ENCODE measurements at places on chromosomes 16 and 17. TPM values are rescaled to one million over a fixed set of nuclear protein-coding genes. Genes with fewer than 3 reads are reported as not detected.

GRCh38 chr17:44216694-44217093 is 2.8 kb downstream of the UBTF start:
- H3K4me3 ChIP-seq: no peak overlapping the region
- no peak overlapping the region for H3K27ac ChIP-seq
- no peaks in the 10 kb centered on the region for H3K27me3 ChIP-seq

The DOC2B gene
- total RNA-seq: 7.8 TPM

The SPATA22 gene
- total RNA-seq: not detected

The HOXB3 gene
- total RNA-seq: 62.7 TPM

The TBX2 gene
- total RNA-seq: 31.4 TPM

The KRT39 gene
- not detected for total RNA-seq

DNA sequence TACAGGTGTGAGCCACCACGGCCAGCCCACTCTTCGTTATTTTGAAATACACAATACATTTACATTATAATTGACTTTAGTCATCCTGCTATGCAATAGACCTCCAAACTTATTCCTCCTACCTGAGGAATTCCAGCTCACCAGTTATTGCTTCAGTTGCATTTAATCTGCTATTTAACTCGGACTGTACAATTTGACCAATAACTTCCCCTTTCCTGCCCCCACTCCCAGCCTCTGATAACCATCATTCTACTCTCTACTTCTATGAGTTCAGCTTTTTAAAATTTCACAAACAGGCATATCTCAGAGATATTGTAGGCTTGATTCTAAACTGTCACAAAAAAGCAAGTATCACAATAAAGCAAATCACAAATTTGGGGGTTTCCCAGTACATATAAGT is 157.0 kb downstream of the COPRS start:
- DNase-seq: no peak
- no peaks in the 10 kb centered on the region for H3K4me1 ChIP-seq
- H3K4me3 ChIP-seq: no peak overlapping the region
- no peak overlapping the region for H3K27ac ChIP-seq
- no peaks in the 10 kb centered on the region for H3K27me3 ChIP-seq

DNA sequence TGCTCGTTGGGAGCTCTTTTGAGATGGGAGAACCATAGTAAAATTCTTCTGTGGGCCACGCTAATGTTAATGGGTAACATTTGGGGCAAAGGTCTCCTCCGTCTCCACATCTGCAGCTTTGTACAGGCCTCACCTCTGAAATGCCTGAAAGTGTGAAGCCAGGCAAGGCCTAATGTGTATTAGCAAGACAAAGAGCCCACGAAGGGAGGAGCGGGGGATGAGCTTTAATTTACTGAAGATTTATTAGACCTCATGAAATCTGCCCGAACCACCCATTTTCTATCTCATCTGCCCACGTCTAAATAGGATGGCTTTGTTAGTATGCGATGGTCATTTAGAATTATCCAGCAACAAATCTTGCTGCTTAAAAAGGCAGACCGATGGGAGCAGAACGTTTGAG is 408.9 kb downstream of the PMP22 start:
- DNase-seq: no peak
- no peaks in the 10 kb centered on the region for H3K4me1 ChIP-seq
- no peaks in the 10 kb centered on the region for H3K27me3 ChIP-seq

GRCh38 chr17:16339402-16339801 is 13.9 kb downstream of the CENPV start:
- no peak overlapping the region for H3K27ac ChIP-seq
- H3K4me1 ChIP-seq: no peaks in the 10 kb centered on the region
- no peaks in the 10 kb centered on the region for H3K27me3 ChIP-seq
- DNase-seq: no peak
- peaks cover 17% of the 10 kb centered on the region for H3K36me3 ChIP-seq

DNA sequence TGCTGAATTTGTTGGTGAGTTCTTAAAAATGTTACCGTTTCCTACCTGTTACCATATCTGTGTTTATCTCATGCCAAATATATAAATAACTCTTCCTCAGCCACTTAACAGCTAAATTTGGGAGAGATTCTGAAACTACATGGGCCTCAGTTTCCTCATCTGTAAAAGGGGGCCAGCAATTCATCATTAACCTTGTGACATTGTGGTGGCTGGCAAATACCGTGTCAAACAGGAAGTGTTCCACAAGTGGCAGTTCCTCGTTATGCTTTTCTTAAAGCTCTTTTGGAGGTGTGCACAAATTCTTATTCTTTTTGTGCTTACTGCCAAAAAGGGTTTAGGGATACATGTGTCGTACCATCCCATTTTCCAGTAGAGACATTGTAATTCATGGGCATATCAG is 220.4 kb upstream of the CACNG5 start:
- H3K27ac ChIP-seq: no peak overlapping the region
- no peak overlapping the region for H3K4me3 ChIP-seq
- H3K27me3 ChIP-seq: no peaks in the 10 kb centered on the region

The HCRT gene
- not detected for total RNA-seq

Measured in Peyer's patch (tissue), 4 donors.